ENCODE measurements at places on chromosomes 11 and 22. TPM values are rescaled to one million over a fixed set of nuclear protein-coding genes. Genes with fewer than 3 reads are reported as not detected.
A peak's percentile ranks its signal among the peaks of the same experiment; 100 is the strongest.

GRCh38 chr11:15940462-15941205 lies 415.7 kb downstream of the SOX6 start:
- H3K27me3 ChIP-seq = no peaks in the 10 kb centered on the region
- H3K36me3 ChIP-seq = no peaks in the 10 kb centered on the region
- DNase-seq = no peak
- H3K27ac ChIP-seq = no peak overlapping the region

The RCOR2 gene
- 20.3 TPM for total RNA-seq

GRCh38 chr11:61066645-61067044 lies 35.6 kb upstream of the CD5 start:
- no peak for DNase-seq
- no peaks in the 10 kb centered on the region for H3K27me3 ChIP-seq
- no peaks in the 10 kb centered on the region for H3K4me1 ChIP-seq
- no peak overlapping the region for H3K4me3 ChIP-seq

DNA sequence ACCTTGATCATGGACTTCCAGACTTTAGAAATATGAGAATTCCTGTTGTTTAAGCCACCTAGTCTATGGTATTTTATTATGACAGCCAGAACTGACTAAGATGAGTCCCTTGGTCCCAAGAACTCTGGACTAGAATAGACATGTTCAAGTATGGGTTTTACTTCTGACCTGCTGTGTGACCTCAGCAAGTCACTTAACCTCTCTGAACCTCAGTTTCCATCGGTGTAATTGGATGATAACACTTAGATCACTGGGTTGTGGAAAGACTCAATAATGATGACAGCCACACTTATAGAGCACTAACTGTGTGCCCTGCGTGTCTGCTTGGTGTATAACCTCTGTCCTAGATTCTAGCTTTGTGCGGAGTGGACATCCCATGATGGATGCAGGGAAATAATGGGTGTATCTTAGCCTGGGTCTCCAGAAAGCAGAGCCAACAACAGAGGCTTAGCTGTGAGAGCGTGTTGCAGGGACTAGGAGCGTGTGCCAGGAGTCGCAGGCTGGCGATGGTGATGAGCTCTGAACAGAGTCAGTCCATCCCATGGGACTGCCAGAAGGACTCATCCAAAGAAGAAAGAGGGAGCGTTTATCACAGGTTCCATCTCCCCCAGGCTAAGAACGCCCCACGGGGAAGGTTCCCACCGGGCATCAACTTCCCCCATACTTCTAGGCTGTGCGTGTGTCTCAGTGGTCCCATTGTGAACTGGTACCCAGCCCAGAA lies 93.2 kb upstream of the TP53I11 start:
- peaks cover 13% of the 10 kb centered on the region for H3K27me3 ChIP-seq
- H3K36me3 ChIP-seq = no peaks in the 10 kb centered on the region
- peaks cover 10% of the 10 kb centered on the region for H3K4me1 ChIP-seq
- no peak for DNase-seq
- H3K27ac ChIP-seq = no peak overlapping the region

GRCh38 chr22:46905415-46905814 lies 143.0 kb downstream of the TBC1D22A start:
- no peaks in the 10 kb centered on the region for H3K36me3 ChIP-seq
- H3K27ac ChIP-seq = no peak overlapping the region
- no peak overlapping the region for H3K4me3 ChIP-seq

The TTLL1 gene
- 10.7 TPM for total RNA-seq

GRCh38 chr11:83194281-83195142 lies 1.0 kb downstream of the ANKRD42 start:
- peak overlapping the region; percentile 95 for H3K27ac ChIP-seq
- H3K4me3 ChIP-seq = peak overlapping the region; percentile 99
- H3K27me3 ChIP-seq = no peaks in the 10 kb centered on the region

DNA sequence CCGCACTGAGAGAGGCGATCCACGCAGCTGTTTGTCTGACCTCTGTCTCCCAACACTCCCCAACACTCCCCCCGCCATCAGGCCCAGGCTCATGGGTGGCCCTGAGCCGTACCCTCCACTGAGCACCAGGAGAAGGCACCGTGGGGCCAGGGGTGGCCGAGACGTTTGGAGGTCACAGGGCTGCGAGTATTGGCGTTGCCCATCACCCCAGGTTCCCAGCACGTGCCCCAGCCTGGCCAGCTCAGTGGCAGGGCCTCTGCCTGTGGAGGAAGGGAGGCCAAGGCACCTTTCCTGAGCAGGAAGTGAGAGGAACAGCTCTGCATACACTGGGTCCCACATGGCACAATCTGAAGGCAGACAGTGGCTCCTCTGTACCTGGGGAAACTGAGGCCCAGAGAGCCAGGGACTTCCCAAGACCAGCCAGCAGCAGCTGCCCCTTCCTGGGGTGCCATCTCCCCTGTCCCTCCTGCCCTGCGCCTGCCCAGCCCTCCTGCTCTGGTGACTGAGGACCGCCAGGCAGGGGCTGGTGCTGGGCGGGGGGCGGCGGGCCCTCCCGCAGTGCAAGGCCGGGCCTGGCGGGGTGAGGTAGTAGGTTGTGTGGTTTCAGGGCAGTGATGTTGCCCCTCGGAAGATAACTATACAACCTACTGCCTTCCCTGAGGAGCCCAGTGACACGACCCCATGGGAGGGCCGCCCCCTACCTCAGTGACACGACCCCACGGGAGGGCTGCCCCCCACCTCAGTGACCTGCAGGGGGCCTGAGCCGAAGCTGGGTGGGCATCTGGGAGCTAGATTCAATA lies 37.0 kb upstream of the PPARA start:
- no peaks in the 10 kb centered on the region for H3K36me3 ChIP-seq
- DNase-seq = no peak
- H3K27ac ChIP-seq = peak overlapping the region; percentile 11
- H3K4me3 ChIP-seq = no peak overlapping the region

- no peak overlapping the region for H3K27ac ChIP-seq
- H3K4me1 ChIP-seq = peaks cover 21% of the 10 kb centered on the region
- H3K27me3 ChIP-seq = no peaks in the 10 kb centered on the region
- peak; percentile 48 for DNase-seq
- peaks cover 3% of the 10 kb centered on the region for H3K36me3 ChIP-seq
Observed at GRCh38 chr11:73415854-73416615, 39.8 kb downstream of the RELT start.

- H3K4me3 ChIP-seq = no peak overlapping the region
- DNase-seq = peak; percentile 6
- H3K27ac ChIP-seq = no peak overlapping the region
- peaks cover 11% of the 10 kb centered on the region for H3K4me1 ChIP-seq
- H3K27me3 ChIP-seq = peaks cover 67% of the 10 kb centered on the region
Observed at GRCh38 chr11:14973621-14974514, 1.7 kb upstream of the CALCA start.

- DNase-seq = no peak
- H3K4me3 ChIP-seq = no peak overlapping the region
- no peaks in the 10 kb centered on the region for H3K27me3 ChIP-seq
- peaks cover 9% of the 10 kb centered on the region for H3K4me1 ChIP-seq
Observed at GRCh38 chr11:34162856-34163255, 57.4 kb downstream of the NAT10 start.

DNA sequence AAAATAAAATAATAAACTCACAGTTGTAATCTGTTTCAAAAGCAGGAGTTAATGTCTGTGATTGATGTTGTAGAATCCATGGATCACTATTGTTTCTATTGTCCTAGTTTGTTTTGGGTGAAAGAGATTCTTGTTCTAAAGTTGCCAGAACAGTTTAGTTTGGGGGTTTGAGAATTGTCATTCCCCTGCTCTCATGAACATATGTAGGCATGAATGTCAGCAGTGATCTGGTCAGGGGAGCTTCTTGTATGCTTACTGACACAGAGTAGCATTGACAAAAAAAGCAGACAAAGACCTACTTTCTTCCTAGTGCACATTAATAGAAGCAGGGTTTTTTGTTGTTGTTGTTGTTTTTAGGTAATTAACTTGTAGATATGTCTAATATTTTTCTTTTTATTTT lies 38.6 kb downstream of the ARHGAP1 start:
- peaks cover 38% of the 10 kb centered on the region for H3K36me3 ChIP-seq
- no peak for DNase-seq
- H3K27ac ChIP-seq = no peak overlapping the region
- H3K4me1 ChIP-seq = peaks cover 7% of the 10 kb centered on the region

The SEC14L2 gene
- 19.5 TPM for total RNA-seq

- H3K27me3 ChIP-seq = no peaks in the 10 kb centered on the region
- no peak for DNase-seq
- H3K27ac ChIP-seq = peak overlapping the region; percentile 61
- peaks cover 36% of the 10 kb centered on the region for H3K4me1 ChIP-seq
Observed at GRCh38 chr11:1151366-1152315, 6.1 kb upstream of the MUC5AC start.

Data from astrocyte (in vitro differentiated cells and primary cell).